ENCODE measurements at places on chromosomes 12 and 14.
A peak's percentile ranks its signal among the peaks of the same experiment; 100 is the strongest.

GRCh38 chr12:114229150-114229549 lies 176.8 kb downstream of the TBX5 start:
- no peak for DNase-seq

DNA sequence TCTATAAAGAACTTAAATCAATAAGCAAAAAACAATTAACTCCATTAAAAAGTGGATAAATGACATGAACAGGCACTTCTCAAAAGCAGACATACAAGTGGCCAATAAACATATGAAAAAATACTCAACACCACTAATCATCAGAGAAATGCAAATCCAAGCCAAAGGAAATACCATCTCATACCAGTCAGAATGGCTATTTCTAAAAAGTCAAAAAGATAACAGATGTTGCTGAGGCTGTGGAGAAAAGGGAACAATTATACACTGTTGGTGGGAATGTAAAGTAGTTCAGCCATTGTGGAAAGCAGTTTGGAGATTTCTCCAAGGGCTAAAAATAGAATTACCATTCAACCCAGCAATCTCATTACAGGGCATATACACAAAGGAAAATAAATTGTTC lies 234.5 kb upstream of the PLXNC1 start:
- DNase-seq: no peak

DNA sequence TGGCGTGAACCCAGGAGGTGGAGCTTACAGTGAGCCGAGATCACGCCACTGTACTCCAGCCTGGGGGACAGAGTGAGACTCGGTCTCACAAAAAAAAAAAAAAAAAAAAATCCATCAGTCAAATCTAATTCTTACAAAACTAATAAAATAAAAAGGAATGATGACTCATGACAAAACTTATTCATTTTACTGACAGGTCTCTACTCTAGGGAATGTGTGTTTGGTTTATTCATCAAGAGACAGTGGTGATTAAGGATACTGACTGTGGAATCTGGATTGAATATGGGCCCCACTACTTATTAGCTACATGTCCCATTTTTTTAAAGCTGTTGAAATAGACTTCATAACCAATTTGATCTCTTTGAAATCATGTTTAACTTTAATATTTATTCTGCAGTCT lies 29.3 kb upstream of the GAS2L3 start:
- no peak for DNase-seq

DNA sequence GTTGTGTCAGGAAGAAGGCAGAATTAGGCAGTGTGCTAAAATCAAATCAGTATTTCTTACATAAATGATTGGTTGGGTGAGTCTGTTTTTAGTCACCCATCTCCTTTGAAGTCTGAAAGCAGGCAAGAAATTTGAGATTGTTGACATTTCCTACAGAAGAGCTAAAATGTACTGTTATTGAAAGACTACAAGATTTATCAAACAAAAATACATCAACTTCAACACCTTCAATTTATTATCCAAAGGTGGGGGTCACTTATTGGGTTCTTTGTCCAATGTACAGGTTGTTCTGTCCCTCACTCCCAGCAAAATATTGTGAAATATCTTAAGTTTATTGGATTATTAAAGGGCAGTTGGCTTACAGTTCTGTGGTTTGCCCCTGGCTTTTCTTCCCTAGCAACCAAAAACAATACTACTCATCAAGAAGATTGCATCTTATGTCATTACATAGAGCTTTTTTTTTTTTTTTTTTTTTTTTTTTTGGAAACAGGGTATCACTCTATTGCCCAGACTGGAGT lies 20.6 kb upstream of the PKP2 start:
- no peak for DNase-seq

DNA sequence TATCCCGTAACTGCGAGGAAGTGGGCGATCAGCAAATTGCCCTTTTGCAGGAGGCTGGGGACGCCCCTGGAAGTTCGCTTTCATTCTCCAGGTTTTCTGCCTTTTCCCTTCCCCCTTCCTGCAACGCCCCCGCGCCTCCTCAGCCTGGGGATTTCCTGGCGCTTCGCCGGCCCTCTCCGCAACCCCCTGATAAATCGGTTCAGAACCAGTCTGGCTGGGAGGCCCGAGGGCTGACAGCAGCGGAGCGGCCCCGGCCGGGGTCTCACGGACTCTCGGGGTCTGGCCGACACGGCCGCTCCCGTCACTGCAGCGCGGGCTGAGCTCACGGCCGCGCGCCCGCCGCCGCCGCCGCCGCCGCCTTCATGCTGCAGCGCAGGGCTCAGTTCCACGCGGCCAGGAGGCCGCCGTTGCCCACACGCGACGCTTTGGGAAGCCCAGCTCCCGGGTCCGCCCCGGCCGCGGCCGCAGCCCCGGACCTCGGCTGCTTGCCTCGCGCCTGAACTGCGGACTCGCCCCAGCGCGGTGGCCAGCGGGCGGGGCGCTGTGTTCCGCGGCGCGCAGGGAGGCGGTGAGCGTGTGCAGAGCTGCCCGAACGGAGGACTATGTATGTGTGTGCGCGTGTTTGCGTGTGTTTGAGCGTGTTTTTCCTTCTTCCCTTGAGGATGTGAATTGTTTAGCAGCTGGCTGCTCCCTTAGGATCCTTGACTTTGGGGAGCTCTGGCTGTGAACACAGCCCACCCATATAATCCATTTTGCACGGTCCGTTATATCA lies at the start of gene LRFN5:
Gene LRFN5, plus strand, starts transcription at position 345 of the 772 bp plus-strand sequence.
- DNase-seq: no peak

DNA sequence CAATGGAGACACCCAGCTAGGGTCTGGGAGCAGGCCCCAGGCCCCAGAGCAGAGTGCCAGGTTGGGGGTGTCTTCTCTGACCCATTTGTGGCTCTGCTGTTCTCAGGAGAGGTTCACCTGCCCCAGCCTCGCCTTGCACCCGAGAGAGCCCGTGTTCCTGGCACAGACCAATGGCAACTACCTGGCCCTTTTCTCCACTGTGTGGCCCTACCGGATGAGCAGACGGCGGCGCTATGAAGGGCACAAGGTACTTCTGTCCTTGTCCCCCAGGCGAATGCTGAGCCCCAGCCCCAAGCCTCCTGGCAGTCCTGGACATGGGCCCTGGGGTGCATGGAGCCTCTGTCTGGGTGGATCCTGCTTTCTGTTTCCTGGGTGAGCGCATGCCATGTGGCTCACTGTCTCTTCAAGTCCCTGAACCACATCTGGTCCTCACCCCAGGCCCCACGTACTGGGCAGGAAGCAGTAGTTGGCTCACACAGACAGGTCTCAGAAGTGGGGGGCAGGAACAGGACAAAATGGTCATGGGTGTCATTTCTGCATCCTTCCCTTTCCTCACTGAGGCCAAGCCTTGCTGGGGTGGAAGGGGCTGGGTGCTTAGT lies 58.2 kb downstream of the BEGAIN start:
- DNase-seq: peak; percentile 89

GRCh38 chr14:42854061-42854460 lies 1247.4 kb downstream of the LRFN5 start:
- no peak for DNase-seq

DNA sequence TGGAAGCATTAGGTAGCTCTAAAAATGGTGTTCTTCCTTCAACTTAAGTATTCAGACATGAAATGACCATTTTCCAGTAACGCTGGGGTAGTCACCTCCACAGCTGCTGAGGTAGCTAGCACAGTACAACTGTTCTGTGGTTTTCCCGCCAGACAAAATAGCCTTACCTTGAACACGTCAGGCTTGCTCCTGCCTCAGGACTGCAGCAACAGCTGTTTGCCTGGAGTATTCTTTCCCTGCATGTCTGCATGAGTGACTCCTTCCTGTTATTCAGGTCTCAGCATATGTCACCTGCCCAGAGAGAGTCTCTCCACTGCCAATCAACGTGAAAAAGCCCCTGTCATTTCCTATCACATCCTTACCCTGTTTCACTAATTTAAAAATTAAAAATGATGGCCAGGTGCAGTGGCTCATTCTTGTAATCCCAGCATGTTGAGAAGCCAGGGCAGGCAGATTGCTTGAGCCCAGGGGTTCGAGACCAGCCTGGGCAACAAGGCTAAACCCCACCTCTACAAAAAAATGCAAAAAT lies 37.9 kb downstream of the WDR89 start:
- no peak for DNase-seq

GRCh38 chr12:3086729-3087323 lies 9.6 kb downstream of the TSPAN9 start:
- no peak for DNase-seq

DNA sequence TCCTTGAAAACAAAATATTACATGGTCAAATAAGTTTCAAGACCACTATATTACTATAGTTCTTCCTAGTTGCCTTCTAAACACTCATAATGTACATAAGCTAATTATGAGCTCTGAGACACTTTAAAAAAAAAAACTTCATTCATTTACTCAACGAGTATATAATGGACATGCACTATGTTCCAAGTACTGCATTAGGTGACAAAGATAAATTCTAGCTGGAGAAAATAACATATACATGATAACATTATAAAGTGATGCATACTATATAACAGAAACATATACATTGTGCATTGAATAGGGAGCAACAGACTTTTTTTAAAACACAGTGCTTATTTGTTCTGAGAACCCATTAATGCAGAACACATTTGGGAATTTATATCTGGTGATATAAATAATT lies 202.3 kb downstream of the NELL2 start:
- no peak for DNase-seq

DNA sequence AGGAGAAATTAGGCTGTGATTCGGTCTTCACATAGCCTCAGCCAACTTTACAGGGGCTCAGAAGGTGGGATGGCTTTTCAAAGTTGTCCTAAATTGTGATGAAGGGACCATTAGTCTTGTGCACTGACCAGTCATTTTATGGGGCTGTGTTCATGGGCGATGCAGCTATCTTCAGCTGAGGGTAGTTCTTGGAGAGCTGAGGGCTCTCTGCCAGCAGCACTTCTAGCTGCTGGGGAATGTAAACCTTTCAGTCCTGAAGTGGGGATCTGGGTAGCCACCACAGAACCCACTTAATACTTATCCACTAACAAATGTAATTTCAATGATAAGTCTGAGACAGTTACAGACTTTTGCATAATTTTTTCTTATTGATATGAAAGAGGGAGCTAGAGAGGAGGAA lies 270.6 kb downstream of the AEBP2 start:
- no peak for DNase-seq

DNA sequence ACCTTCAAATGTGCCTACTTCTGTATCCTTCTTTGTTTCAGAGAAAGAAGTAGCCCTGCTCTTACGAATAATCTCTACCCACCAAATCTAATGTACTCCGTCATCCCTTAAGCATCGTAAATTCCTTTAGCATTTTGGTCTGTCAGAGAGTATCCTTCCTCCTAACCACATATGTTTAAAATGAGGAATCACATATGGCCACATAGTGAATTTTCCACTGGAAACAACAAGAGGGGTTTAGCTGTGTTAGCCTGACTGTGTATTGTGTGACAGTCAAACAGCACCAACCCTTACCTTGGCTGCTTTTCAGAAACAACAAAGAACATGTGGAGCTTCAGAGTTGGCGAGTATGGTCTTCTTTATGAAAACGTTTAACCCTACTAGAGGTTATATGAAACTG lies 5.5 kb downstream of the LUM start:
- DNase-seq: no peak

DNA sequence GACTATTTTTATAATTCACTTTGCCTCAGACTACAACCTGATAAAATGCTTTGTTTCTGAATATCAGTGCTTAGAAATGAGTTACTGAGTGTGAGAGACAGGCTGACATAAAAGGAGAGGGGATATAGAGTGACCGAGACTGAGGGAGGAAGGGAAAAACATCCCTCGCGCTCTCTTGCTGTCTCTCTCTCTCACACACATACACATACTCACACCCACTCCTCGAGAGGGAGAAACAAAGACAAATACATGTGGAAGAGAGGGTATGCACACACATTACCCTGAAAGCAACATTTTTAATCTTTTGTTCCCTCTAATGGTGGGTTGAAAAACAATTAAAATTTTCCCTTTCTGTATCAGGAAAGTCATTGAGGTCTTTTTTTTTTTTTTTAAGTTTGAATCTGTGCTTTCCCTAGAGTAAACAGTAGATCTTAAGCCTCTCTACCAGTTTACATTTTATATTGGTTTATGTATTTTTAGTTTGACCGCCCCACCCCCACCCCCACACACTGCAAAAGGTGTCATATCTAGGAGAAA lies 45.3 kb downstream of the FRS2 start:
- no peak for DNase-seq

- no peak for DNase-seq
These were observed 128.0 kb downstream of the BCAT1 start for GRCh38 chr12:24820872-24821271.

- no peak for DNase-seq
These were observed 29.4 kb upstream of the ESRRB start for GRCh38 chr14:76346391-76347160.

GRCh38 chr12:80935111-80935510 lies 2.6 kb downstream of the LIN7A start:
- DNase-seq: no peak

- no peak for DNase-seq
These were observed 8.0 kb downstream of the DGKA start for GRCh38 chr12:55938826-55939501.

DNA sequence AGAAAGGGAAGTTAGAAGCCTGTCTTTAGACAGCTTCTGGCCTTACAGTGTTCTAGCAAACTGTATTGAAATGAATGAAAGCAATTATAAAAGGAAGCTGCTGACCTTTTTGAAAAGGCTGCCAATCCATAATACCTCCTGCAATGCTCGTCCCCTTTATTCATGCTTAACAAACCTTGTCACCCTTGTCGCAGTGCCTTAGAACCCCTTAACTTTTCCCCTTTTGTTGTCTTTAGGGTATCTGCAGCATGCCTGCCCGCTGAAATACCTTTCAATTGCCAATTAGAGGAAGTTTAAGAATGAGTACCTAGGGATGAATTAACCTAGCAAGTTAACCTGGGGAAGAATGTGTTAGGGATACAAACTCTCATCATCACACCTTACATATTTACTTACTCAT lies 731.2 kb downstream of the RERGL start:
- DNase-seq: no peak

- no peak for DNase-seq
These were observed 63.1 kb upstream of the DACT1 start for GRCh38 chr14:58574623-58575022.

DNA sequence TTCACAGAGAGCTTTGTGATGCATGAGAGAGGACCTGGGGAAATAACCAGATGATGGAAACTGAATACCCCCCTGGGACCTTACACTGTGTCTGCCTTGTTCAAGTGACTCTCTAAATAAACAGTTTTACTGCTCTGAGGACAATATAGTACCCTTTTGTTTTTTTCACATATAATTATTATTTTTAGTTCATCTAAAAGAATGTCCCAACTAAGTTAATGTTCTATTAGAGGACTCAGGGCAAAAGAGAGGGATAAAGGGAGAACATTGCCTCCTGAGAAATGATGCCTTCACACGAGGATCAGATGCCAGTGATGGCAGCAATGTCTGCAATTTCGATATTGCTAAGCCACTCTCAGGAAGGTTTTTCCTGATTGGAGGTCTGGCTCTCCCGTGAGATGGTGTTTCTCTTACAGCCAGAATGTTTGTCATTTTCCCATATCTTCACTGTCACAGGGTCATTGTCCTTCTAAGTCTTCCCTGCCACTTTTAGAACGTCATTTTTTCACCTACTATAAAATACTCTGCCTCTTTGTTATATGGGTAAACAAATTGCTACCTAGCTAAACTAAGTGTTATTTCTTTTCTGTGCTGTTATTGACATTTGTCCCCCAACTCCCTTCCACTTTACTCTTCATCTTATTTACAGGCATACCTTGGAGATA lies 201.6 kb downstream of the RAD51B start:
- DNase-seq: no peak

- peak; percentile 37 for DNase-seq
These were observed 509.1 kb downstream of the VRK1 start for GRCh38 chr14:97306133-97306759.

GRCh38 chr12:106113824-106114446 lies 24.8 kb downstream of the NUAK1 start:
- no peak for DNase-seq

- no peak for DNase-seq
These were observed 6.5 kb downstream of the CBLN3 start for GRCh38 chr14:24422694-24423601.

Measured in esophagus muscularis mucosa (tissue), 4 donors.